Right lobe of liver (tissue), 6 donors: ENCODE measurements at places on chromosomes 7 and 10.

DNA sequence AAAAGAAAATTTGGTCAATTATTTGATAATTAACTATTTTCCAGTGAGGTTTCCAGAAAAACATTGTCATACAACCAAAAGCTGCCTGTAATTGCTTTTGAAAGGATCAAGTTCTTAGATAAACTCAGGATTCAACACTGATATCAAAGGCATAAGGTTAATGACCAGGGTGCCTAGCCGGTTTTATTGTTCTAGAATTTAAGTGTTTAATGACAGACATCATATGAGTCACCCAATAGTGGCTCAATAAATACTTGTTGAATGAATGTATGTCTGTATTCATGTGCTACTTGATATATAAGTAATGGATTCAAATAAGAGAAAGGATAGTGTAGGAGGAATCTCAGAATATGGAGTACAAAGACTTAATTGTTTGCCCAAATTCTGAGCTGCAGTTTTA, 196.1 kb upstream of the LRGUK start:
- DNase-seq, result no peak

DNA sequence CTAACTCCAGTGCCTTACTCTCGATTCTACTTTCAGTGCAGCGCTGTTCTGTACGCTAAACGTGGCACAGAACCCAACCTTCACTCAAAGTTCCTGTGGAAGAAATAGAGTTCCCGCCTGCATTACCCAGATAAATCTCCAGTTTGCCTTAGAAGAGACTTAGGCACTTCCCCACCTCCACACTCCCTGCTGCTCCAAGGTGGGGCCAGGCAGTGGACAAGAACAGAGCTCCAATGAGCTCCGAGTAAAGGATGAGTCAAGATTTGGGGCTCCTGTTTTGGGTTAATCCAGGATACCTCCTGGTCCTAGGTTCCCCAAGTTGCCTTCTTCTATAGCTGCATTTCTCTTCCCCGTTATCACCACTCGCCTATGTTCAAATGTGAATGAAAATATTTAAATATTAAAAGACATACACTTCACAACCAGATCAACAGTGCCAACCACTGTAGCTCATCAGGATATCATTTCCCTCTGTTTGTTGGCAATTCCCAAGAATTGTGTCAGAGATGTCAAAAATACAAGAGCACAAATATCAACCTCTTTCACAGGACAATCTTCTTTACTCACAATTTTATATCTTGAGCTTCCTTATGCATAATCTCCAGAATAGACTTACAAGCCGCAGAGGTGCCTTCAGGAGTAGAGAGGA, 48.0 kb downstream of the MALSU1 start:
- no peak for DNase-seq

- DNase-seq, result no peak
Measured at GRCh38 chr7:12941512-12941911, 254.1 kb downstream of the ARL4A start.

- DNase-seq, result peak; percentile 61
Measured at GRCh38 chr7:140049339-140050024, 13.3 kb downstream of the PARP12 start.

DNA sequence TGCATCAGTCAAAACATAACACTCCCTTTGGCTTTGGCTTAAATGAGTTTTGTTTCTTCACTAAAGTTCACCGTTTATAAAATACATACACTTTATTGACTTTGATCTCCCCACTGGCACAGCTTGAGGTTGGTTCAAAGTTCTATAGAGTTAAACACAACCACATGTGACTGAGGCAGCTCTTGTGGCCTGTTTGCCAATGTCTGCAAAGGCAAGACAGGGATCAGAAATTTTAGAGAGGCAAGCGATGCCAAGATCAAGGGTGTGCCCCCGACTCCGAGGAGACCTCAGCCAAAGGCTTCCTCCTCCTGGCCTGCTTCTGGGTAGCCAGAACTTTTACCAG, 129.8 kb upstream of the JCAD start:
- DNase-seq, result no peak

GRCh38 chr7:99562832-99563231, 4.4 kb downstream of the ZNF655 start:
- no peak for DNase-seq

DNA sequence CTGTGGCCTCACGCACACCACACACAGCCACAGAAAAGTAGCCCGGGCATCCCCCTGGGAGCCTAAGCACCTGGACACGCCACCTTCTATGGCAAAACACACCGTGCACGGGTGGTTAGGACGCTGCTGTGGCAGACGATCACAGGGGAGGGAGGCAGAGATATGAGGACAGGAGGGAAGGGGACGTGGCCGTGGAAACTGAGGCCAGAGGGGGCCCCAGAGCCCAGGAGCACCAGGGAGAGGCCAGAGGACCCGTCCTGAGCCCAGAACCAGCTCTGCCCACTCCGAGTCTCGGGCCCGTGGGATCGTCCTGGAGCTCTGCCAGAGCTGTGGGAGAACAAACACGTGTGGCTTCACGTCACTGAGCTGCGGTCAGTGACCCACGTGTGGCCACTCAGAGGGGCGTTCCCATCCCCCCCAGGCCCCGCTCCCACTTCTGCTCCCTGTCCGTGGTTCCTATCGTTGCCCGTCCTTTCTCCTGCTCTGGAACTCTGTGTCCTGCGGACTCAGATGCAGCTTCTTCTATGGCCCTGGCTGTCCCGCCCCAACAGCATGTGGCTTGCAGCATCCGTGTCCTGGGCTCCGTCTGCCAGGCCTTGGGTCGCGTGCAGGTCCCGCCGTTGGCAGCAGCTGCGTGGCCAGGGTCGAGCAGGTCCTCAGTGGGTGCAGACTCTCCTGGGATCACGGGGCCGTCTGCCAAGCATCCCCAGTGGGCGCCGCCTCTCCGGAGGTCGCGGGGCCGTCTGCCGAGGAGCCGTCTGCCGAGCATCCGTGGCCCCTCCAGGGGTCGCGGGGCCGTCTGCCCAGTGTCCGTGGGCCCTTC, 31.0 kb downstream of the GET4 start:
- DNase-seq, result no peak

- no peak for DNase-seq
Measured at GRCh38 chr7:101820703-101821102, 3.3 kb downstream of the CUX1 start.

DNA sequence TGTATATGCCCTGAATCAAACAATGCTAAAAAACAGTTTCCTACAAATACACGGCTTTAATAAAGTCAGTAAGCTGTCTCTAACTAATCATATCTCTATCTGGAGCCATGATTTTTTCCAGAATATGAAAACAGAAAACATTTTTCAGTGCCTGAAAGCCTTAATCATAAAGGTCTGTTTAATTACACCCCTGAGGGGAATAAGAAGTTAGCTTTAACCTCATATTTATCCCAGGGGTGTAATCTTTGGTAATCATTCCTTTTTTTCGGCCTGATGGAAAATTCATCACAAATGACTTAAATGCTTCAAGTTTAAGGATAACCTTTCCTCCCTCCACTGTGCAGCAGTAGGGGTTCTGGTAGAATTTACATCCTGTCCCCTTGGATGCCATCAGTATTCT, 124.2 kb downstream of the ATE1 start:
- no peak for DNase-seq

DNA sequence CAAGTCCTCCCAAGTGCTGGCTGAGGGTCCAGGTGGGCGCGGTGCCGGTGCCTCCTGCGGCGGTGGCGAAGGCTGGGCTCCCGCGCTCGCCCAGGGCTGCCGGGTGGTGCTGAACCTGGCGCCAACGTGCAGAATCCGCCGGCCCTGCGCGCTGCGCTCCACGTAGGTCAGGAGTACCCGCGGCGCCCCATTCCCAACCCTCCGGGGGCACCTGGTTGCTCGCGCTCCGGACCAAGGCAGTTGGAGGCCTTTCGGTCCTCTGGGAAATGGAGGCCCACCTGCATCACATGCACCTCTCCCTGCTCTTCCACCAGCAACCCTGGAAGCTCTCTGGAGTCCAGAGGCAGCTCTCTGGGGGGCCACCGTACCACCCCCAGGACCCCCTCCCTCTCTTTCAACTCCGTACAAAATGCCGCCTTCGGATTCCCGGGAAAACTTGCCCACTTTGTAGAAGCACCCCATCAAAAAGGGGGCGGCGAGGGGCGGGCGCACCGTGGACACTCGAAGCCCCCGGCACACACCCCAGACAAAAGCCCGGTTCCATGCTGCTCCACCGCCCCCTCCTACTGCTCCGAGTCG, 745 bp downstream of the SLC16A9 start:
- DNase-seq, result peak; percentile 58

DNA sequence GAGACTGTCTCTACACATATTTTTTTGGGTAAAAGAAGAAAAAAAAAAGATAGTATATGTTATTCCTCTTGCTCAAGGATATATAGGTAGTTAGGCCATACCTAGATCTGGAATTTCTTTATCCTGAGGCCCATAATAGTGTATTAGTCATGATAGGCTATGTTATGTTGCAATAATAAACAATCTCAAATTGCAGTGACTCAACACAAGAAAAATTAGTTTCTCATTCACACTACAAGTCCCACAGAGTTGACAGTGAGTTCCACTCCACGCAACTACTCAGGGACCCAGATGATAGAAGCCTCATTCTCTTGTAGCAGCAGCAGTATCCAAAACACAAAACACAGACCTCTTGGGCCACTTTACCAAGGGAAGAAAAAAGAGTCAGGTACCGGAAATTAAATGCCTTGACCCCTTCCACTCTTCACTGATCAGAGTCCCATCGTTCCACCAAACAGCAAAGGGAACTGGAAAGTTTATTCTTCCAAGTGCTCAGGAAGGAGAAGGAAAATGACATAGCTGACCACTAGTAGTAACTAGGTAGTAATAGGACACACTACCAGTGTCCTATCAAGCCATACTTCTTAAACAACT, 7.4 kb upstream of the C10orf67 start:
- DNase-seq, result no peak

- DNase-seq, result no peak
Measured at GRCh38 chr10:97336942-97337831, 2.7 kb upstream of the FRAT2 start.

GRCh38 chr10:29881811-29882210, 177.6 kb downstream of the JCAD start:
- no peak for DNase-seq

DNA sequence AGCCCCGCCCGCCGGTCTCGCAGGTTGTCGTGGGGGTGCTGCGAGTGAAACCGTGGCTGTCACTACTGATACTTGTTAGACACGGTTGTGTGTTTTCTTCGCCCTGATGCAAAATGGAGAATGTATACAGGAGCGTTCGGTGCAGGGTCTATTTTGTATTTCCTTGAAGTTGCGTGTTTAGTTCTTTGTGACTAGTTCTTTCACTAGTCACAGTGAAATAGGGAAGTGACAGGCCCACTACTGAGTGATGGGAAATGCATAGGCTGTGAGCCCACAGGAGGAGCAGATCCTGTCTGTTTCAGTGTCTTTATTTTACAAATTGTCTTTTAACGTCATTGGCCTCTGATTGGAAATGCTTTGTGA, 675 bp downstream of the ABRAXAS2 start:
- no peak for DNase-seq

GRCh38 chr7:106022193-106022821, 59.2 kb downstream of the CDHR3 start:
- no peak for DNase-seq

DNA sequence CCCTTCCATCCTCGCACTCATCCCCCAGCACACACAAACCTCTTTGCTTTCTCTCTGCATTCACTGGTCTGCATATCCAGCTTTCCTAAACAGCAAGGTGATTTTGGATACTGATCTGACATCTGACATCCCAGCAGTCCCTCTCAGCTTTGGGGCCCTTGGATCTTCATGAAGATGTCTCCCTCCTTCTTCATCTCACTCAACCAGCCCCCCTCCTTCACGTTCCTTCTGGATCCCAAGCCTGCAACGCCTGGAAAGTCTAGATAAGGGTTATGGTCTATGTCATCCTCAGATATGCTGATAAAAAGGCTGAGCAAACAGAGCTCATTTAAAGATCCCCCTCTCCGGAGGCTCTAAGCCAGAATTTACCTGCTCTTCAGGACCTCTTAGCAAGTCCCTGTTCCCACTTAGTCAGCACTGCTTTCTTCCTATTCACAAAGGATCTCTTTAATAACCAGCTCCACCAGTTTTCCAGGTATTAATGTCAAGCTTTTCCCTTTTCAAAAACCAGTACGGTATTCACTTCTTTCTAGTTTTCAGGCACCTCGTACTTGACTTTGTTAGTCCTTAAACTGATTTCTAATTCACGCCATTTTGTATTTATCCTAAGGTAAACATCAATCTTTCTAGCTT, 38.9 kb downstream of the CREB3L2 start:
- DNase-seq, result no peak

DNA sequence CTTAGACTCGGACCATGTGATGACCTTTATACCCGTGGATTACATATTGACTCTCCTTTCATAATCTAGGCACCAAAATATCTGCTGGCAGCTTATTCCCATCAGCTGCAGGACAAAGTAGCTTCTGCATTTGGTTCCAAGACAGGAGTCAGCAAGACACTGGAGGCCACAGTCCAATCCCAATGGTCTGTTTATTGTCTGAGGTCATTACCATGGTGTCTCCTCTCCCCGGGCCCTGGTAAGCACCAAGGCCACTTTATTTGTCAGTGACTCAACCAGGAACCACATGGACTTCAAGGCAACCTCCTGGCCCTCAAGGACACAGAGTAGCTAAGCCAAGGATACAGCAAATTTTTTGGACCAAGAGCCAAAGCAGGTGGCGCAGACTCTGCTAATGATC, 36.1 kb downstream of the KCNMA1 start:
- peak; percentile 59 for DNase-seq

DNA sequence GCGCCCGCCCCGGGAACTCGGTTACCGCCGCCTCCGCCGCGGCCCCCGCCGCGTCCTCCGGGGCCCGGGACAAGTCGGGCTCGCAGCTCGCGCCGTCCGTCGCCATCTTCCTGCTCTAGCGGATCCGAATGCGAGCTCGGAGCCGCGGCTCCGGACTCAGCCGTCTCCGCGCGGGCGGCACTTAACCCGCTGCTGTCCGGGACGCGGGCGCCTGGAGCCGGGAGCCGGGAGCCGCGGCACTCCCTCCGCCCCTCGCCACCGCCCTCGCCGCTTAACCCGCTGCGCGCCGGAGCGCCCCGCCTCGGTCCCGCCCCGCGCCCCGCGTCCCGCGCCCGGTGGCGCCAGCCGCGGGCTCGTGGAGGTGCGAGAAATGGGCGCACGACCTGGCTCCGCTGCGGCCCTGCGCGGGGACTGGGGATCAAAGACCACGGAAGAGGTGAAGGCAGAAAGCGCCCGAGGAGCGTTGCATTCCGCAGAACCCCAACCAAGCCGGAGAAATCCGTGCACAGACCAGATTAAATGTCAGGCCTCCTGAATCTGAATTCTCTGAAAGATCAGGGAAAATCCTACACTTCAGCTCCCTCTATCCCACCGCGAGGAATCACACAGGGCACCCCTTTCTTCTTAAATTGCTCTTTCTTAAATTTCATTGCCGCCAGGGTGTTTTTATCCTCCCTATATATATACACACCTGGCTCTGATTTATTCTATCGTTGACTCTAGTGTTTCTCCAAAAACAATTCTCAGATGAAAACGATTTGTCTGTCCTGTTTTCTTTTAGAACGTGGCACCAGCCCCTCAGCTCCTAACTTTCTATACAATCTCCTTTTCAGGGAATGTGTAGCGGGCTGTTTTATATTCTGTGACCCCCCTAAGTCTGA, at the start of gene CTTNBP2:
TSS of gene CTTNBP2 (minus strand) at position 132 of the 881 bp plus-strand sequence. CDS start at position 106, 26 bp downstream.
- peak; percentile 67 for DNase-seq

GRCh38 chr10:5658871-5659618, 7.3 kb downstream of the ASB13 start:
- DNase-seq, result no peak
